Fibroblast of villous mesenchyme (primary cell): ENCODE measurements at places on chromosomes 5 and 9. TPM values are rescaled to one million over a fixed set of nuclear protein-coding genes. Genes with fewer than 3 reads are reported as not detected.

DNA sequence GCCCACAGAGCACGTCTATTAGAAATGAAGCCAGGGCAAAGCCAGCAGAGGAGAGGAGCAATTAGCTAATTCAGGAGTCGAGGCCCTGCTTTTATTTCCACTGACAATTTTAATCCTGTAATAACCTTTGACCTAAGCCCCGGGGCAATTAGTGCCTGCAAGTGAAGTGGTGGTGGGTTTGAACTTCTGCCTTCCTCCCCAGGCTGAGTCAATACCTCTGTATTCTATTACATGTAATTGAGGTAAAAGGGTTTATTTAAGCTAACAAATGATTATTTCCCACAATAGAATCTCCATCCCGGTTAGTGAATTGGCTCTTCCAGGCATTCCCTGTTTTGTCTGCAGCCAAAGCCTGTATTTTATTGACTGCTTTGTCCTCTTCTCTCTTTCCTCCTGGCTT is 49.9 kb downstream of the FGF18 start:
- no peak for DNase-seq

- peak; percentile 78 for DNase-seq
Observed at GRCh38 chr5:163938595-163938994, 433.2 kb downstream of the MAT2B start.

GRCh38 chr5:150440948-150441812 is 8.4 kb downstream of the RPS14 start:
- DNase-seq: no peak

DNA sequence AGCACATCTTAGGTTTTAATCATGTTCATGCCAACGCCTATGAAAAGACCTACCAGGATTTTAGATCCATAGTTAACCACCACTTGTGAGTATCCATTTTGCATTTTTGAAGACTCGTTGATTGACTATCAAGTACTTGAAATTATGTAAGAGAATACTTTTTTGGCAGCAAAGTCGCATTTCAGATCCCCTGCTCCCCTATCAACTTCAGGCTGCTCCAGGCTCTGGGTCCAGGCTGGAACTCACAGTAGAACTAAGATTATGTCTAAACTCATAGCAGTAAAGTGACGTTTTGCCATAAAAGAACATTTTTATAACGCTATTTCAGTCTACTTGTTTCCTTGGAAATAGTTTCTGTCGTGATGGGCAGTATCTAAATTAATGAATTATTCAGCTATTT is 267.7 kb downstream of the FANCC start:
- peak; percentile 59 for DNase-seq

DNA sequence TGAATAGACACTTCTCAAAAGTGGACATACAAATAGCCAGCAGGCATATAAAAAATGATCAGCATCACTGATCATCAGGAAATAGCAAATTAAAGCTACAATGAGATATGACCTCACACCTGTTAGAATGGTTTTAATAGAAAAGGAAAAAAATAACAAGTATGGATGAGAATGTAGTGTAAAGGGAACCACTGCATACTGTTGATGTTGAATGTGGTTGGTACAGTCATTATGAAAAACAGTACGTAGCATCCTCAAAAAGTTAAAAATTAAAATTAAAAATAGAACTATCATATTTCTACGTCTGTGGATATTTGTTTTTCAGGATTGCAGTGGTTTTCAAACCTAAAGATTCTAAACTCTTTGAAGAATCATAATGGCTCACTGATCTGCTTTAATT is 215.1 kb upstream of the NREP start:
- no peak for DNase-seq

- DNase-seq: peak; percentile 96
Observed at GRCh38 chr5:167982-168660, 23.2 kb upstream of the LRRC14B start.

DNA sequence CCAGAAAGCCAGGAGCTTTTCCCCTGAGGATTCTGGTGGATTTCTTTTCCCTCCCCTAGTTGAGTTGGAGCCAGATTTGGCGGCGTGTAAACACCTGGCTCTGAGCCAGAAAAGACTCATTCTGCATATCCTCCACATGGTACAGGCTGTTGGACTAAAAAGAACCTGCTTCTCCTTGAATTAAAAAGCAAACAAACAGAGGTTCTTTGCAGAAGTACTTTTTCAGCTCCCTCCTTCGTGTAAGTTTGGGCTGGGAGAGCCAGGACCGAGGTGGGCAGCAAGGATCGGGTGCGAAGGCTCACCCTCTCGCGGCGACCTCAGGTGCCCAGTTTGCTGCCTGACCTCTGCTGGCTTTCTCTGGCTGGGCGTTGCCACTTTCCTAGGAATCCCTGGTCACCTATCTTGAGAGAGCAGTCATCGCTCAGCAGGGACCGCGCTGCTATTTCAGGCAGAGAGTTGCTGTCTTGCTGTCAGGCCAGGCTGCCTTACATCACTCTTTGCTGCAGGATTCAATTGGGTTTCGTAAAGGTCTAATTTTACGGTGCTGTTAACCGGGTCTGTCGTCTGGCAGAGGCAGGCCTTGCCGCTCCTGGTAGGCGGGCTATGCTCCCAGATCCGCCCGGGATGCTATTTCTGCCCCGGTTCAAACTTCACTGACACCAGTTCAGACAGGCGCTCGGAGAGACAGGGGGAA is 3.2 kb downstream of the PAPPA start:
- peak; percentile 89 for DNase-seq

C1QTNF3 gene
- total RNA-seq: 0.86 and 1.9 TPM in 2 replicates

GRCh38 chr5:170427672-170428236 is 38.6 kb upstream of the KCNMB1 start:
- peak; percentile 5 for DNase-seq

DNA sequence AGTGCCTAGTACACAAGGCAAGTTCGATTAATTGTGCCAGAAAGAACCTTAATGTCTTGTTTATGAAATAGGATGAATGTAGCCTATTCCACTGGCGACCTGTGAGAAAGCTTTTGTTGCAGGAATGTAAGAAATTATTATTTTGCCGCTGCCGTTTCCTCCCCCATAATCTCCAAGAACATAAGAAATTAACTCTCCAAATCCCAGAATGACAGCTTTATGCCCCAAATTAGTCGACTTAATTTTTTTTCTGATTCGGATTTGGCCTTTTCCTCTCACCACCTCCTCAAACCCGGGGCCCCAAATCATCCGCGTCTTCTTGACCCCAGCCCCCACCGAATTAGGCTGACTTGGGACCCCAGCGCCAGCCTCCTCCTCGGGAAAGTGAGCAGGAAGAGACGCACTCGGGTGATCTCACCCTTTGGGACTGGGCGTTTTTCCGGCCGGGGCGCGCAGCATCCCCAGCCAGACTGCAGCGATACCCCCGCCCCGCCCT is 682 bp upstream of the SPTAN1 start:
- no peak for DNase-seq

DNA sequence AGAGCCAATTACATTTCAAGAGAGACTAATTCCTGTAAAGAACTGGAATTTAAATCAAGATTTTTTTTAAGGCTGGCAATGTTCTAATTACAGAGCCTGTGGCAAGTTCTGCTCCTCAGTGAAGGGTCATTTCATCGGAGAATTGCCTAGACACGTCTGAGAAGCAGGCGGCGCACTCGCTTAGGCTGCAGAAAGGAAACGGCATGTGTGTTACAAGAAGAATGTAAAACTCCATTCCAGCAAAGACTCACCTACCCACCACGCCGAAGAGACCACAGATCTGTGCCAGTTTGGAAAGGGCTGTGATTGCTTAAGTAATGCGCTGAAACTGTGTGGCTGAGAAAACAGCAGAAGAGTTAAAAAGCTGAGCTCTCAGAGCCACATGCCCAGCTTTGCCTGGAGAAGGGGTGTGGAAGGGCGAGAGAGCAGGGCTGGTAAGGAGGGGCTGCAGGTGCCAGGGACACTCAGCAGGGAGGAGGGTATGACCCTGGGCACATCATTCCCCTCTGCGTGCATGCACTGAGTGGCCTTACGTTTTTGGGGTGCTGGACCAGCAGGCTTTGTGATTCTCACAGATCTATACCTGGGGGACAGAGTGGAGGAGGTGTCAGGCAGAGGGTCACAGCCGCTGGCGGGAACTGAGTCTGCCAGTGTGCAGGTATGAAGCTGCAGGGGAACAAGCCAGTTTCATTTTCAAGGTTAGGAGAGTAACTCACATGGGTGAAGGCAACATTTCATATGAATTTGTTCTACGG is 17.8 kb upstream of the SLC25A51 start:
- DNase-seq: no peak

LMX1B gene
- not detected in 2 replicates for total RNA-seq

MCTP1 gene
- total RNA-seq: 14.7 and 20.9 TPM in 2 replicates

GRCh38 chr5:52878656-52879055 is 90.9 kb downstream of the ITGA1 start:
- peak; percentile 49 for DNase-seq

C1QTNF2 gene
- 0.43 and 0.64 TPM in 2 replicates for total RNA-seq

COL27A1 gene
- 22.9 and 23.3 TPM in 2 replicates for total RNA-seq

GAS1 gene
- total RNA-seq: 29.3 and 136 TPM in 2 replicates

RNF130 gene
- total RNA-seq: 9.7 and 12.1 TPM in 2 replicates

CD274 gene
- total RNA-seq: 10.3 and 12.1 TPM in 2 replicates

GRCh38 chr5:116303340-116303739 is 218.5 kb downstream of the COMMD10 start:
- peak; percentile 65 for DNase-seq

GRCh38 chr9:35914301-35914807 is 5.1 kb downstream of the SPAAR start:
- no peak for DNase-seq

- peak; percentile 68 for DNase-seq
Observed at GRCh38 chr5:170818232-170818631, 34.7 kb downstream of the GABRP start.

DNA sequence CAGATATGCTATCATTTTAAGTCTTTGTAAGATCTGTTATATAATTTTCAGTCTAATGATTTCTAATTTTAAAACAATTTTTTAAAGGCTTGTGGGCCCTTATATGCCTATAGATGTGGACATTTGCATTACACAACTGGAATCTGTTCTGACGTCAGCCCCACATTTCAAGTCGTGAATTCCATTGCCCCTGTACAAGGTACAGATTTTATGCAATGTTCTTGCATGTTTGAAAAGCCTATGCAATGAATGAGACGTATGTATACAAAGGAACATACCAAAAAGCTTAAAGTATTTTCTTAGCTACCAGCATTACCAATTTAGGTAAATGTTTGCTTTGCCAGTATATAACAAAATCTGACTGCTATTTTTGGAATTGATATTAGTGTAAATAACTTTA is 77.2 kb downstream of the ITGA1 start:
- peak; percentile 97 for DNase-seq

- peak; percentile 71 for DNase-seq
Observed at GRCh38 chr9:2655411-2655901, 33.9 kb downstream of the VLDLR start.

- no peak for DNase-seq
Observed at GRCh38 chr5:16542236-16542635, 74.6 kb downstream of the RETREG1 start.

GADD45G gene
- 0.43 and 0.64 TPM in 2 replicates for total RNA-seq

DNA sequence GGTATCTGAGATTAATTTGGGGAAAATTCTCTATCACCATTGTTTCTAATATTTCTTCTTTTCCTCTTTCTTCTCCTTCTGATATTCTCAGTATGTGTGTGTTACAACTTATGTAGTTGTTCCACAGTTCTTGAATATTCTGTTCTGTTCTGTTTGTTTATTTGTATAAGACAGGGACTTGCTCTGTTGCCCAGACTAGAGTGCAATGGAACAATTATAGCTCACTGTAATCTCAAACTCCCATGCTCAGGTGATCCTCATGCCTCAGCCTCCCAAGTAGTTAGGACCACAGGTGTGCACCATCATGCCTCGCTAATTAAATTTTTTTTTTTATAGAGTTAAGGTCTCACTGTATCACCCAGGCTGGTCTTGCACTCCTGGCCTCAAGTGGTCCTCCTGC is 145.8 kb upstream of the TUT7 start:
- no peak for DNase-seq

DNA sequence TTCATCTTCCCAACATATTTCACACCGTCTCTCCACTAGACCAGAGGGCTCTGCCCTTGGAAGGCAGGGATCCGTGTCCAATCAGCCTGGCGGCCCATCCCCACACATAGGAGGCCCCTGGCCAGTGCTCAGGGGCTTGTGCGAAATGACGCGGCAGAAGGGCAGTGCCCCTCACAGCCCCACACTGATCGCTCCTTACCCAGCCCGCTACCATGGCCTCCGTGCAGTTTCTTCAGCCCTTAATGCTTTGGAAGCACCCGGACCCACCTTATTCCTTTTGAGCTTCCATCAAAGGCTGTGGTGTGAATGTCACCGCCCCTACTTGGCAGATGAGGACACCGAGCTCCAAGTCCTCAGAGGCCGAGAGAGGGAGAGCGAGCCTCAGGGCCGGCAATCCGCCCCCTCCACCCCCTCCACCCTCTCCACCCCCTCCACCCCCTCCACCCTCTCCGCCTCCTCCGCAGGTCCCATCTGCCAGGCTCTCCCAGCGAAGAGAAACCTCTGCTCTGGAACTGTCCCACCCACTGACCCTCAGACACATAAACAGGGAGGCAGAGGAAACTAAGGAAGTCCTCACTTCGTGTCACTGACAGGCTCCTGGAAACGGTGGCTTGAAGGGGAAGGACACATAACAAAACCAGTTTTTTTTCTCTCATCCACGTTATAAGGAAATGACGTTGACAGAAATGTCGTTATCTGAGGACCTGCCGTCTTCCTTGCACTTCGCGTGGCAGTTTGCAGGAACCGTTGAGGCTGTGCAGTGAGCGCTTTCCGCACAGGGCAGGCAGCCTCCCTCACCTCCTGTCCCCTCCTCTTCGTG is 13.9 kb downstream of the QSOX2 start:
- DNase-seq: no peak
